ENCODE measurements at places on chromosomes 1 and 21.

DNA sequence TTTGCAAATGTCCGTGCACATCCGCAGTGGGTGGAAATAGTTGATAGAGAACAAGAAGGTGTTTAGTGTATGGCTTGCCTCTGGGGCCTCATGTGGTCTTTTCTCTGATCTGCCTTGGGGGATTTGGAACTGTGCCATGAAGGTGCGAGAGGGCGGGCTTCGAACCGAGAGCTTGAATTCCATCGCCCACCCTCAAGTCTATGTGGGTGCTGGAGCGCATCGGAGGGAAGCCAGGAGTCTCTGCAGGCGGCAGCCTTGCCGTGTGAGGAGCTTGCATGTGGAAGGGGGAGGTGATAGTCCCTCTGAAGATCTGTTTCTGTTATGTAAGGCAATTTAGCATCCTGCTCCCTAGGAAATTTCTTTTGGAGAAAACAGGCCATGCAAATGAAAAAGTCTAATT lies 119.6 kb downstream of the HUNK start:
- no peak for DNase-seq

GRCh38 chr1:93111561-93111960 lies 32.5 kb downstream of the MTF2 start:
- DNase-seq: no peak

- DNase-seq: no peak
Observed at GRCh38 chr1:54037476-54037875, 15.5 kb downstream of the TMEM59 start.

DNA sequence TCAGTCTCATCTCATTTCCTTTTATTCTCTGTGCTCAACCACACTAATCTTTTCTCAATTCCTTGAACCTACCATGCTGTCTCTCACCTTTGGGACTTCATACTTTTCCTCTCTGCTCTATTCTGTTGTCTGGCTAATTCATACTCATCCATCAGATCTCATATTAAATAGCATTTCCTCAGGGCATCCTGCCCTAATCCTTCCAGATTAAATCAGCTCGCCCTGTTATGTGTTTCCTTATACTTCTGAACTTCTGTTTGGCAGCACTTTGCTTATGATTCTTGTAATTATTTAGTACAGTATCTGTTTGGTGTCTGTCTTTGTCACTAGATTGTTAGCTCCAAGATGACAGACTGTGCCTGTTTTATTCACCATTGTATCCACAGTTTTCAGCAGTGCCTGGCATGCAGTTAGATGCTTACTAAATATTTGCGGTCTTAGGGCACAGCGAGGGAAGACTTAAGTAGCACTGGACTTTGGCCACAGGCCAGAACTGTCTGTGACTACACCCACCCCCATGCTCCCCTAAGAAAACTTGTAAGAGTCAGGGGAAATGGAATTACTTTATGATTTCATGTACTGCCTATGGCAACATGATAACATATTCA lies 9.9 kb upstream of the CAP1 start:
- DNase-seq: no peak

DNA sequence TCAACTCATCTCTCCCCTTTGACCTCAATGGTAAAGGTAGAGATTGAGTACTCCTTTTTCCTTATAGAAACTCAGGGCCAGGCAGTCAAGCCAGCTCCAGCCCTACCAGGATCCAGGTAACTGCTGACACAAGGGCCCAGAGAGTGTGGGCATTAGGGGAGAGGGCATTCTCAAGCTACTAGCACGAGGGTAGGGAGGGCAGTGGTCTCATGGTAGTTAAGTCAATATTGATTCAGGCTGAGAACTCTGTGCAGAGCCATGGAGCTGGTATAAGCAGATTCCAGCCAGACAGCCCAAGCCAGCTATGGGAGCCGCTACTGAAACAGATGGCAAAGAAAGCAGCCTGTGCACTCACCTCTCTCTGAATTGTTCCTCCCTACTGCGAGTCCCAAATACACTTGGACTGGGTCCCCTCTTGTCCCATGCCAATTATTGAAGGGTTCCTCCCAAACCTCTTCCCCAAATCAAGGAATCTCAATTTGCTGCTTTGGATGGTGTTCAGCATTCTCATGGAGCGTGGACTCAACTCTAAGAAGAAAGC lies 2.8 kb downstream of the PI4KB start:
- DNase-seq: no peak

DNA sequence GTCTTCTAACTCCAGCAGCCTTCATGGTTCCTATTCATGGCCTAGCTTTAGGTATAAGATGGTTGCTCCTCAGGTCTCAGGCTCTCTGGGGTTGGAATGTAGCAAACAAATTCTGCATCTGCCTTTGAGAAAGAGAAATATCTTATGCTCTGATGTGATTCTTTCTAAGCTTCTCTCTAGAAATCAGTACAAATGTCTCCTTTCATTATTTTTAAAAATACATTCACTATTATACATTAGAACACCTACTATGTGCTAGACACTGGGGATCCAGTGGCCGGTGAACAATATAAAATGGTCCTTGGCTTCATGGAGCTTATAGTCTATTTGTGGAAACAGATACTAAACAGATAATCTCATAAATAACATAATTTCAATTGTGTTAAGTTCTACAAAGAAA lies 16.1 kb upstream of the TMEM39B start:
- no peak for DNase-seq

DNA sequence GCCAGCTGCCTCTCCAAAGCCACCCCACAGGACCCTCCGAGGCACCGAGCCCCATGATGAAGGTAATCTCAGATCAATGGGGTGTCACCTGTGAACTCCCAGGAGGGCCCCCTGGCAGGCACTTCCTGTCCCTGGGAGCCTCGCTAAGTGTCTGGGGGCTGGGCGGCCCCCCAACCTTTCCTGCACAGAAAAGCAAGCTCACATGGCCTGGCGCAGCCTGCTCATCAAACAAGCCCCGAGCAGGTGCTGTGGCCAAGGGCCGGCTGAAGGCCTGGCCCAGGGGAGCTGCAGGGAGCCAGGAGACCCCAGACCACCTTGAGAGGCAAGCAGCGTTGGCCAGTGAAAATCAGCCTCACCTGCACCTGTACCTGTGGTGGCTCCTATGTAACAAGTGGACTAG lies 2.9 kb downstream of the RIPK4 start:
- no peak for DNase-seq

GRCh38 chr1:169949139-169949538 lies 55.4 kb upstream of the SCYL3 start:
- DNase-seq: no peak

DNA sequence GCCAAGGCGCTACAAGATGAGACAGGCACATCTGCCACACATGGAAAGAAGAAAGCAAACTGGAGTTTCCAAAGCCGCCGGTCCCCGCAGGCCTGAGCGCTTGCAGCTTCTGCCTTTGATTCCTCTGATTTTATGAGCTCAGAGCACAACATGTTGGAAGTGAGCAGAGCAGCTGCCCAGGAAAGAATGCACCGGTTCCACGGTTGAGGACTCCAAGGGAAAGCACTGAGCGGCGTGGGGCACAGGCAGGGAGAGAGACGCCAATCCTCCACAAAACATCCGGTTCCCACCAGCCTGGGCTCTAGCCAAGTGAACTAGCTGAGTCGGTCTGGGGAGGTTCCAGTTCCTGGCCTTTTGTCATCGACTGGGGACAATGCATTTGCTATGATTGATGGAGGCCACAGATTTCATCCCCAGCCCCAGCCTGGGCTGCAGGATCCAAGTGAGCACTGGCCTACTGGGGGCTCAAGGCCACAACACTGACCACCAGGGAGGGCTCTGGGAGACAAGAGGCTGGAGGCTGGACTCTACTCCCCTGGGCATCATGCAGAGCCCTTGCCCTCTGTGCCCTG lies 253.1 kb upstream of the IRF2BP2 start:
- no peak for DNase-seq

DNA sequence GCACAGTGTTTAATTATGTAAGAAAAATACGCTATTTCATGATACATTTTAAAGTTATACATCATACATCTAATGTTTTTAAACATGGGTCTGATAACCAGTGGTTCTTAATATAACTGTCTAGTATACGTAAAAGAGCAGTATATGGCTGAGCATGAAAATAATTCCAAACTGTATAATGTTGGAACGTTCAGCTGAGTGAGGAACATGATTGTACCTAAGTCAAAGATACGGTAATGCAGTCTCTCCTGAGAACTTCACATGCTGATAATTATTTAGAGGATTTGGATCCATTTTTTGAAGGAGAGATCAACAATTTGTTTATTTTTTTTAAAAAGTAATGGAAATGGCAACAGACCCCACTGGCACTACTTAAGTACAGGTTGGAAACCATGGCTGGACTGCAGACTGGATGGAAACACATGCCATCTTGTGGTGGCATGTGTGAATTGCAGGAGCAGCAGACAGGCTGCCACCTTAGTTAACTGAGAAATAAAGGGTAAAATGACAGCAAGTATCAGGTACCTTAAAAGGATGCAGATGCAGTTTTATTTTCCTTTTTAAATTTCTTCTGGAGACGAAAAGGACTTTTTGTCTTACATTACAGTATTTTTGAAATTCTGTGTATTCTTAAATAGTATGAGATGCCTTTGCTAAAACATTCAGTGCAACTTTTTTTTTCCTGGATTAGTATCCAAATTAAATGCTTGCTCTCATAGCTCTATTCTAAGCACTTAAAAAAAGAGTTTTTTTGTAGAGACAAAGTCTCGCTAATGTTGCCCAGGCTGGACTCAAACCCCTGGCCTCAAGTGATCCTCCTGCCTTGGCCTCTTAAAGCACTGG lies 73.8 kb downstream of the MTR start:
- peak; percentile 44 for DNase-seq

GRCh38 chr1:224057461-224058199 lies 56.3 kb upstream of the FBXO28 start:
- DNase-seq: peak; percentile 42
